Muscle of back (tissue), 13 donors: ENCODE measurements at places on chromosomes 3 and 15.

DNA sequence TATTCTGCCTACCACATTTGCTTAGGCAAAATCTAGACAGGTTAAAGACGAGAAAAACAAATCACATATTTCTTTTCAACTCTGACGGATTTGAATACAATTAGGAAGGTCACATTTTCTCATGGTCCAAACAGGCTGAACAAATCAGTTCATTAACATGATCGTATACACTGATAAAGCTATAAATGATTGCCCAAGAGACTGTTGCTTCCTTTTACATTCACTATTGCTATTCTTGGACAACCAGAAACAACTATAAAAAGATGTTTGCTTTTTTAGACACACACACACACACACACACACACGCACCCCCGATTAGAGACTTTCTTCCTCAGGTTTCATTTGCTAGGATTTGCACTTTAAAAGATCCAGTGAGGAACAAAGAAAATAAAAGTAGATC, 122.3 kb upstream of the BHLHE40 start:
- no peak for DNase-seq

GRCh38 chr3:138947495-138948121, 591 bp downstream of the FOXL2NB start:
- DNase-seq: no peak

DNA sequence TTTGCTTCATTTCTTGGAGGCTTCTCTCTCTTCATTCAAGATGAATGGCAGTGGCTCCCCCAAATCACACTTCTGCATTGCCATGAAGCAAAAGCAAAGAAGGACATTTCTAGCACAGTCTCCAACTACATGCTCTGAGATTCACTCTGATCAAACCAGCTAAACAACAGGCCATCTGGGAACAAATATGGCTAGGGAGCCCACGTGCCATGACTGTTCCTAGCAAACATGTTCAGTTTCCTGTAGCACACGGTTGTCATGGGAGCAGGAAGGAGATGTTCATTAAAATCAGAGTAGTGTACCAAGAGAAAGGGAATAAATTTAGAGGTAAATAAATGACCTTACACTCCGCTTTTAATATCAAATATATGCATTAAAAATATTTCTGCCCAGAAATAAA, 327.3 kb downstream of the GBE1 start:
- no peak for DNase-seq

DNA sequence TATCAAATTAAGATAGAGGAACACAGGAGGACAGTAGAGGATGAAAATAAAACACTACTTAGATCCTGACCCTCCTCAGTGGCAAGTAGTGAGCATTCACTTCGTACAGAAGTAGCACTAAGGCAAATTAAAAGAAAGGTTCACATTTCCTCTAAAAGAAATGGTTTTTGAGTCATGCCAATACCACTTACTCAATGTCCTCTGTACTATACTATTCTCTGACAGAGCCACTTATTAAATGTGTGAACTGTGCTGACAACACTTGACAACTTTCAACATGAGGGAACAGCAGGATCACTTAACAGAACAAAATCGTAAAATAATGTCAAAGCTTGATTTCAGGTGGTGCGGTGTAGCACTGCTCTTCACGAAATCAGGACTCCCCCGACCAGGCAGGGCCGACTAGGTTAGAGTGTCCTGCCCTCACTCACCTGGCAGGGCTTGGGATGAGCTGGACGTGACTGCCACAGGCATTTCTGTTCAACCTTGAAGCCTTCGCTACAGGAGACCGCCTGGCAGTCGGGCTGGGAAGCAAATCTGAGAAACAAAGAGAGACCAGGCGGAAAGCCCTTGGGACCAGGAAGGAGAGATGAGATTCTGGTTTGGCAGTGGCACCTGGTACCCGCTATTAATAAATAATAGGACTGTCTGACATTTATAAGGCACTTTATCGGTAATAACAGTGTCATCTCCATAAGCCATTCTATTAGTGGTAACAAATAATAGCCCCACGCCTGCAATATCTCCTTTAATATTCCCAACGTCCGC, 611 bp upstream of the SLC27A2 start:
- no peak for DNase-seq

- no peak for DNase-seq
Observed at GRCh38 chr3:7630351-7630911, 769.5 kb downstream of the GRM7 start.

DNA sequence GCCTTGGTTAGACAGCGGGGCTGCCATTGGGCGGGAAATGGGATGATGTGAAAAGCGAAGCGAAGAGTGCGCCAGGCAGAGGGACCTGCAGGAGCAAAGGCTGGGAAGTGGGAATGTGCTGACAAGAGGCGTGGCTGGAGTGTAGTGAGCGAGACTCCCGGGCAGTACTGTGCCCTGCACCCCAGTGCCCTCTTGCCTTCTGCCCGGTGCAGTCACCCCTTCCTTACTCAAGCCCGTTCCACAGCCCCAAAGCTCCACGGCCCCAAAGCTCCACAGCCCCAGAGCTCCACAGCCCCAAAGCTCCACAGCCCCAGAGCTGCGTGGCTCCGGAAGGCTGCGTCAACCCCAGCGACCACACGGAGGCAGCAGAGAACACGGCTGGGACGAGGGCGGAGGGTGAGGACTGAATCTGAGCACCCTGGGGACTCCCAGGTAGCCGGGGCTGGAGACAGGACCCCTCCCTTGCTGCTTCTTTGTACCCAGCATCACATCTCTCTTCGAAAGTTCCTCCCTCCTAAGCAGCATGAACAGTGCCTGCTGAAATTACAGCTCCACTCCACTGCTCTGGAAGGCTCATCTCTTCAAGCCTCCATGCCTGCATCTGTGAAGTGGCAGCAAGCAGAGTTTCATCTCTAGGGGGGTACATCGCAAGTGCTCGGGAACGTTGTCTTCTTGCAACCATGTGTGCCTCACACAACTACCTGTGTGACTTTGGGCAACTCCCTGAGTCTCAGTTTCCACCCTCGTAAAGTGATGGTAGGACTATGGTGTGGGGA, 108.9 kb downstream of the FBLN2 start:
- no peak for DNase-seq

GRCh38 chr3:152128356-152128755, 140.4 kb upstream of the MBNL1 start:
- no peak for DNase-seq

- DNase-seq: no peak
Observed at GRCh38 chr3:2525968-2526367, 427.3 kb downstream of the CNTN4 start.

GRCh38 chr3:39267631-39268548, 11.9 kb downstream of the CX3CR1 start:
- DNase-seq: no peak

GRCh38 chr3:192445770-192446644, 281.3 kb downstream of the FGF12 start:
- peak; percentile 48 for DNase-seq

DNA sequence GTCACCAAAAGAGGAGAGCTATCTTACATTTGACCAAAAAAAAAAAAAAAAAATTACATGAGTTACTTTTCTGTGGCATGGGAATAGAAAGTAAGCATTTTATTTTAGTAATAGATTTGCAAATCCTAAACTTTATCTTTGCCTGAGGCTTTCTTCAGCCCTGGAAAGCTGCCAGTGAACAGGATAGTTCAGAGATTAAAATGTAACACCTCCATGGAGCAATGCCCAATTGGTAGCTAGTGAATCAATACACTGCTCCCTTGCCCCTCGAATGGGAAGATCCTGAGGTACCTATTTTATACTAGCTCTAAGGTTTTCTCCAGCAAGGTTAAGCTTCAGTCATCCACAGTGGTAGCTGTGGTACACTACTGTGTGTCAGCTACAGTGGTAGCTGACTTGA, 867.1 kb downstream of the NAALADL2 start:
- DNase-seq: no peak

GRCh38 chr3:64454179-64454578, 228.9 kb upstream of the PRICKLE2 start:
- DNase-seq: peak; percentile 57

DNA sequence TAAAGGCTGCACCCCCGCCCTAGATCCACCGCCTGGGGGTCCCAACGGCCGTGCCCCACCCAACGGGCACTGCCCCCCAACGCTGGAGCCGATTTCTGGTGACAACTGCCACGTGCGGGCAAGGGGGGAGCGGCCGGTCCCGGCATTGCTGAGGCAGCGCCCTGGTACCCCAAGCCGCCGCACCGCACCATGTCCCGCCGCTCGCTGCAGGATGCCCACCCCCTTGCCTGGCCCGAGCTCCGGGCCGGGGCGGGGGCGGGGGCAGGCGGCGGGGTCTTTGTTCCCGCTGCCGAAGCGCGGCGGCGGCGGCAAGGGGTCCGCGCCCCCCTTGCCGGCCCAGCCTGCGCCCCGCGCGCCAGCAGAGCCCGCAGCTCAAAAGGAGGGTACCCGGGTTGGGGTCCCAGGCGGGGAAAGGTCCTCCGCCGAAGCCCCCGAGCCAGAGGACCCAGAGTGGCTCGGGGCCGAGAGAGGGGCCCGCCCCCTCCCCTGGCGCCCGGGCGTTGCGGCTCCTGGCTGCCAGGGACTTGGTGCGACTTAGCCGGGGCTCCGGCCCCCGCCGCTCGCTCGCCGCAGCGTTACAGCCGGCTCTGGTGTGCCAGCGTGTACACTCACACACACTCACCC, 678 bp downstream of the SEMA7A start:
- no peak for DNase-seq

DNA sequence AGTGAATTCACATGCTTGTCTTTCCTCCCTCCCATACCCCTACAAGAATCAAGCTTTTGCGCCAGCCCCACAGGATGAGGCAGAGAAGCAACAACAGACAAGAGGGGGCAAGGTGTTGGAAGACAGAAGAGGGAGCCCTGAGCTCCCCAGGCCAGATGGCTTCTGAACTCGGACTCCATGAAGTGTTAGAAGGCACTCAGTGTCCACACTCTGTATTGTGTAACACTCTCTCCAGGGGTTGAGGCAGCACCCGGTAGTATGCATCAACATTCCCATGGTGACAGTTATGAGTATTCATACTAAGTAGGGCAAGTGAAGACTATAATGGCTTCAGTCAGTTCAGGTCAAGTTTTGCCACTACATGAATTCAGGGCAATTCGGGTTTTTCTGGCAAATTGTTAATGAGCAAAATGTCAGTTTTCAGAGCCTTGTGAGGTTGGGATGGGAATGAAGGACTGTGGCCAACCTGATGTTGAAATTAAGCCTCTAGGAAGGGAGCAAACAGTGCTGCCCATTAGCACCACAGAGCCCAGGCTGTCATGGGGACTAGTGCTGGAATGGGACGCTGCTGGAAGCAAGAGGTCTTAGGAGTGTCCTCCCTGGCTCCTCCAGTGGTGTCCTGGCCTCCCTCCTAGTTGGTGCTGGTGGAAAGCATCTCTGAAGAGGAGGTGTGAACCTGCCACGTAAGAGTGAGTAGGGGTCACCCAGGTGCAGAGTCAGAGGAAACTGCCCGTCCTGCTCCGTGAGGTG, 79.4 kb downstream of the KLF15 start:
- DNase-seq: no peak

DNA sequence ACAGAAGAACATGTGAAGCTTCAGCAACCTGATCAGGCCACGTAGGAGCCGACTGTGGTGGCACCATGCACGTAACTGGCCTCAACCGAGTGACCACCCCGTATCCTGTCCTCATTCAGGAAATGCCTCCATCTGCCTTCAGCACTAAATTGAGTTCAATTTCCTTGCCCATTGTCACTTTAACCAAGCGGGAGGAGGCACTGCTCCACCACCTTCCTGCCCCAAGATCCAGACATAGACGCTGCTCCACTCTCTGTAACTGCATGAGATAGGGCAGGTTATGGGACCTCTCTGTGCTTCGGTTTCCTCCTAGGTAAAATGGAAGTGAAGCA, 80.1 kb upstream of the POMGNT2 start:
- no peak for DNase-seq

DNA sequence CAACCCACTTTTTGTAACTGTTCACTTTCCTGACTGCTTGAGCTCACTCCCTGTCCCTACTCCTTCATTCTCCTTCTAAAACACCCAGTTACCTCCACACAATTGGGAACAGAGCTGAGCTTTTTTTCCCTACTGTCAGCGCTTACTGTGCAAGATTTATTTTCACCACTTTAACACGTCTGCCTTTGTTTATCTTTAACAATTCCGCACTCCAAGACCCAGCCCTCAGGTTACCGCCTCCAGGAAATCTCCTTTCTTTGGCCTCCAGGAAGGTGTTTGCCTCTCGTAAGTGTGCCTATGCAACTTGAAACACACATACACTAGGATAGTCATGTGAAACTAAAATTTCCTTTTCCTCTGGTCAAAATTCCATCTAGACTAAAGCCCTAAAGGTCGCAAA, 271.9 kb upstream of the TPRG1 start:
- no peak for DNase-seq

GRCh38 chr3:138180375-138181029, 5.8 kb upstream of the DBR1 start:
- no peak for DNase-seq

GRCh38 chr3:152554980-152555379, 280.0 kb upstream of the P2RY1 start:
- DNase-seq: no peak

DNA sequence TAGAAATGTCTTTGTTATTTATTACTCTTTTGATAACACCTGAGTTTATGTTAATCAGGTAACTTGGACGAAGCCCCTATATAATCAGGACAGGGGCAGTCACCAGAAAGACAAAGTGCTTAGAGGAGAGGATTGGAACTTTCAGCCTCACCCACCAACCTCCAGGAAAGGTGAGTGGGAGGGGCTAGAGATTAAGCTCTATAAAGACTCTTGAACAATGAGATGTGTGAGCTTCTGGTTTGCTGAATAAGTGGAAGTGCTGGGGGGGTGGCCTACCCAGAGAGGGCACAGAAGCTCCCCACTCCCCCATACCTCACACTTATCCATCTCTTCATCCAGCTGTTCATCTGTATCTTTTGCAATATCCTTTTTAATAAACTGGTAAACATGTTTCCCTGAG, 73.9 kb downstream of the TTBK2 start:
- no peak for DNase-seq

DNA sequence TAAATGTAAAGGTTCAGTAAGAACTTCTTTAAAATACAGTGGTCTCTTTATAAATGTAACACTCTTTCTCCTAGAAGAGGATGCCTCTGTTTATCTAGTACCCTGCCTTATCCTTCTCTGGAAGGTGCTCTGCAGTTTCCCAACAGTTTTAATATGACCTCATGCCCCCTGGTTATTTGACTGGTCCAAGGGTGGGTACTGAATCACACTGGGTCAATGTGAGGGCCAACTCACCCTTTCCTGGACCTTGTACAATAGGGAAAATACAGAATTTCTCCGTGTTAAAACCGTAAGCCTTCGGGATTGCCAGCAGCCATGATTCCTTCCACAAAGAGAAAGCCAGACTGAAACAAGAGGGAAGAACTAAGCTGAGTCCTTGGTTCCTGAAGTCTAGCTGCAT, 9.2 kb downstream of the DCBLD2 start:
- DNase-seq: no peak
